Stimulated activated CD8-positive, alpha-beta memory T cell treated with anti-CD3 and anti-CD28 coated beads, Interleukin-4, amount 100 ng/mL, for 1 hour (primary cell): ENCODE measurements at places on chromosomes 7 and 10.

- DNase-seq = no peak
These were observed 107.4 kb downstream of the CLEC2L start for GRCh38 chr7:139630643-139631519.

DNA sequence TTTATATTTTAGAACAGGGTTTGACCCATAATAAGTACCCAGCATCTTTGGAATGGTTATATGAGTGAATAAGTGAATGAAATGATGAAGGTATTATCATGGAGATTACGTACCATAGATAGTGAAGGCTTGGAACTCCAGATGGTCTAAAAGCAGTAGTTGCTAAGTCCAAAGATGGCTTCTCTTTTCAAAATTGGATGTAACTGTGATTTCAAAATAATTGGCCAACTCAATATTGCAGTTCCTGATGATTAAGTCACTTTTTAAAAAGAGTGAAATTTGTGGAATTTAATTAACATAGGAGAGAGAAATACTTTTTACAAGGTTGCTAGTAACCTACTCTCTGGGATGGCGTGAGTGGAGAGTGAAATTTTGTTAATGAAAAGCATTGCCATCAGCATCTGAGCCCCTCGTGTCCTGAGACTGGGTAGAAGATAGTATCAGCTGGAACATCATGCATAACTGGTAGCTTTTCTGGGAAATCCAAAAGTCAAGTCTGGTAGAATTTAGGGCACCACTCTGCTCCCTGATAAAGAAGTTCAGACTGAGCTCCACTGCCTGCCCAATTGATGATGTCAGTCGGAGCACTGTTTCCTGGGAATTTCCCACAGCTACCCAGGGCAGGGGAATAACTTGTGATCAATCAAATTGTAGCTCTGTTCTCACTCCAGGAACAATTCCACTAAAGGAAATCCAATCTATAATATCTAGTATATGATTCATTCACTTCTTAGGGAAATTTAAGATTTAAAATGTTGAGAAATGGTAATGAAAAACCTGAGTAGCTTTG is 3.2 kb downstream of the GPR141 start:
- no peak for DNase-seq

GRCh38 chr10:130185591-130185990 is 49.4 kb downstream of the GLRX3 start:
- DNase-seq = no peak

DNA sequence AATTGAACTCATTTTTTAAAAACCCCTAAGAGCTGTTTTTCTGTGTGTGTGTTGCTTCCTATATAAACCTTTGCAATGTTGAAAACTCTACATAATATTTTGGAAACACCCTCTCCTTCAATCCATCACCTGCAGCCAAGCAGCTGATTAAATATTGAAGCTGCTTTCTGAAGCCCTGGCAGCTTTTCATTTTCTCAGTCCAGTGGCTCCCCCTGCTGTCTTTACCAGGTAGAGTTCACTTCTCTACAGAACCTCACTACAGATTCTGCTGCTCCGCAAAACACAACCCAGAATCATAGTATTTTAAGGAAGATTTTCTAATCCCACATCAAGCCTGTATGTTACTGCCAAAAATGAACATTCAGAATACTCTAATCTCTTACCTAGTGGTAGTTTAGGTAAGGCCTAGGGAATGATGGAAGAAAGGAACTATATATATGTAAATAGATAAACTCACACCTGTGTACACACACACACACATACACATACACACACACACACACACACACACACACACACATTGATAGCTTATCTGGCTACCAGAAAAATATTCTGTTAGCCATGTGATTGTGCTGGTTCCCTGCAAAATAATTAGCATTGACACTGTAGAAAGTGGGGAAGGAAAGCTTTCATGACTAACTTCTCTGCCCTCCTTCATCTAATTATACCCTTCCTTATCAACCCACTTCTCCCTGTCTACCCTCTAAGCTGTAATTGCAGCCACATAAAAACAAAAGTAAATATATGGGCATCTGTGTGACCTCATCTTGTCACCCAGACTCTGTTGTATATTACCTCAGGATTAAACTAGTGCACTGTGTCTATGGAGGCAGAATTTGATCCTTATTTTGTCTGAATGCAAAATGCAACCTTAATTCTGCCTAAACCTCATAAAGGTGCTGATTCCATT is 229.5 kb upstream of the FZD1 start:
- DNase-seq = no peak

GRCh38 chr10:21171936-21172541 is 274.9 kb upstream of the NEBL start:
- DNase-seq = no peak

GRCh38 chr10:132946806-132947546 is 4.6 kb upstream of the CFAP46 start:
- DNase-seq = no peak

GRCh38 chr7:12888717-12889116 is 201.3 kb downstream of the ARL4A start:
- no peak for DNase-seq

GRCh38 chr10:48496831-48497779 is 107.8 kb downstream of the ARHGAP22 start:
- no peak for DNase-seq

- DNase-seq = no peak
These were observed 8.2 kb downstream of the NKX2-3 start for GRCh38 chr10:99540657-99541531.

DNA sequence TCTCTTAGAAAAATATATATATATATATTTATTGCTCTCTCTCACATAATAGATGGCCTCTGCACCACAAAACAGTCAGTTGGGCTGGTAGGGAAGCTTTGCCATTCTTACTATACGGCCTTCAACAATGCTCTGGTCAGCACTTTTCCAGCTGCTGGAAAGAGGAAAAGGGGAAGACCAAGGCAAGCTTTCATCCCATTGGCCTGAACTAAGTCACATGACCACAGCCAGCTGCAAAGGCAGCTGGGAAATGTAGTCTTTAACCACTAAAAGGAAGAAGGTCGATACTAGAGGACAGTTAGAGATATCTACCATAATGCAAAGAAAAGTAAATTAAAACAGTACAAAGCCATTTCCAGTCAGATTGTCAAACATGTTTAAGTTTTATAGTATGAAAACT is 58.4 kb upstream of the MACROH2A2 start:
- DNase-seq = no peak

- no peak for DNase-seq
These were observed 458.9 kb upstream of the ANKRD30A start for GRCh38 chr10:36666451-36666850.

DNA sequence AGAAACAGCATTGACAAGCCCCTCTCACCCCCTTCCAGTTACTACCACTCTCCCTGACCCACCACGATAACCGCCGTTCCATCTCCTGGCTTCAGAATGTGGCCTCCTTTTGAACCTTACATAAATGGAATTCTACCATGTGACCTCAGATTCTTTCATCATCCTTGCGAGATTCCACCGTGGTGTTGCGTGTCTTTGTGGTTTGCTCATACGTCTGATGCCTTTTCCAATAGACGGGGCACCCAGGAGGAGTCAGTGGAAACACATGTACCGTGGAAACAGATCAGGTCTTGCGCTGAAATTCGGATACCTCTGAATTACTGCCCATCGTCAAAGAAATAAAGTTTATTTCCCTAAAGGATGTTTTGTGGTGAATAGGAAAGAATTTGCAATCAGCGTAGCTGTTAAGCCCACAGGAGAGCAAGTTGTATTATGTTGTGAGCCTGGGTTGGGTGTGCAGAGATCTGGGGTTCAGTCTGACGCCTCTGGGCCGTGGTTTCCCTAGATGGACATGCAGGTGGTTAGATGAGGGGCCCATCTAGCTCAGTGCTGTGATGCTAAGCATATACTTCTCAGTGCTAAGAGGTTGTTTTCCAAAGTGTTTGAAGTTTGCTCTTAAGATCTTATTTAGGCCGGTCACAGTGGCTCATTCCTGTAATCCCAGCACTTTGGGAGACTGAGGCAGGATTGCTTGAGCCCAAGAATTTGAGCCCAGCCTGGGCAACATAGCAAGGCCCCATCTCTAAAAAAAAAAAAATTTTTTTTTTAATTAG is 29.1 kb downstream of the GTF2IRD1 start:
- no peak for DNase-seq

DNA sequence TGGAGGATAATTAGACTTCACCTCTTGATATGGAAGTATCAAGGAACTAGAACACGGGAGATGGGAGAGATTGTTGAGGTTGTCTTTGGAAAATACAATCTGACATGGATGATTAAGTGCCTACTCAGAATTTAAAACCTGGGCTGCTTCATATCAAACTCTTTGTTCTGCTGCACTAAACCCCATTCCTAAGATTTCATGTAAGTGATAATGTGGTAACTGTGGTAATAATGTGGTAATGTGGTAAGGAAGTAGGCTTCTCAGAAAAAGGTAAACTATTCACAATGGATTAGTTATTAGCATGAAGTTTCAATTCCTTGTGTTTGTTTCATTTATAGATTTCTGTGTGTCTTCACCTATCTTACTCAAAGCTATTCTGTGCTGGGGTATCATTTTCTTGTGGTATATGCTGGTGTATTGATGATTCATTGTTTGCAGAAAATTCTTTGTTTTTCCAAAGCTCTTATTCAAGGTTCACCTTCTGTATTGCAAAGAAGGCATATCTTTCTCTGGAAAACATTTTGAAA is 129.9 kb upstream of the TAC1 start:
- no peak for DNase-seq

DNA sequence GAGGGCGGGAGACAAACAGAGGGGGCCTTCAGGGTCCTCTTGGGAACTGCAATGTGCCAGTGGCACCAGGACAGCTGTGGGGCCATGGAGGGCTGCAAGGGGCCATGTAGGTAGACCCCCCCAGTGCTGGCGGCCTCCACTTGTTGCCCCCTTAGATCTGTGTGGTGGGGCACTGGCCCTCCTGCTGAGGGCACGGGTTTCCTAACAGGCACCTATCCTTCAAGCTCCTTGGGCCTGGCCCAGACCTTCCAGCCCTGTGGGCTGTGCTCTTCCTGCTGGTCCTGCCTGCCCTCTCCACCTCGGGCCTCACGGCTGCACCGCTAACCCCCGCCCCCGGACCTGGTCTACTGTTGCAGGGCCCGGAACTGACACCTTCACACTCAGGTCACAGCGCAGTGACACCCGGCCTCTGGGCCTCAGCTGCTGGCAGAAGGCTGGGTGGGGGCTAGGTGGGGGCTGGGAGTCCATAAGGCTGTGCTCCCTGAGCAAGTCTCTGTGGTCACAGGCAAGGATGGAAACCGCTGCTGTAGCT is 12.6 kb downstream of the RASGEF1A start:
- no peak for DNase-seq

- no peak for DNase-seq
These were observed 237.6 kb downstream of the KCNMA1 start for GRCh38 chr10:77400033-77400432.

GRCh38 chr10:71454347-71454746 is 57.6 kb downstream of the CDH23 start:
- DNase-seq = no peak

DNA sequence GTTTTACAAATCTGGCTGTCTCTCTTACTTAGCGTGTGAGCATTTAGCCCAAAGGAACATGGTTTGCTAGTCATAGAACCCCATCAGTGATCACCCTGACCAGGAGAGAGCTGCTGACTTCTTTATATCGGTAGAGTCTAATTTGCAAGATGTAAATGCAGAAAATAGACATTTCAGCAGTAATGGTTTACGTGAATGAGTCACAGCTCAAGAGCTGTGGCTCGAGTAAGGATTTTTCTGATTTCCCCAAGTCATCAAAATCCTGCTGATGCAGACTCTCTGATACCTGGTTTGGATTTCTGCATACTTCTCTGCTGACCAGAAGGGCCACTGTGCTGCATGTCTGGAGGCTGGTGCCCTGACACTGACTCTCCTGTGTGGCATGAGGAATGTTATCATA is 25.7 kb downstream of the NUB1 start:
- DNase-seq = no peak

GRCh38 chr10:11058965-11059364 is 41.3 kb downstream of the CELF2 start:
- DNase-seq = no peak

GRCh38 chr10:31304291-31304970 is 14.6 kb upstream of the ZEB1 start:
- DNase-seq = no peak

GRCh38 chr7:108294595-108294994 is 161.6 kb downstream of the NRCAM start:
- DNase-seq = no peak

- DNase-seq = peak; percentile 46
These were observed 75.2 kb downstream of the PAXIP1 start for GRCh38 chr7:154927624-154928125.

DNA sequence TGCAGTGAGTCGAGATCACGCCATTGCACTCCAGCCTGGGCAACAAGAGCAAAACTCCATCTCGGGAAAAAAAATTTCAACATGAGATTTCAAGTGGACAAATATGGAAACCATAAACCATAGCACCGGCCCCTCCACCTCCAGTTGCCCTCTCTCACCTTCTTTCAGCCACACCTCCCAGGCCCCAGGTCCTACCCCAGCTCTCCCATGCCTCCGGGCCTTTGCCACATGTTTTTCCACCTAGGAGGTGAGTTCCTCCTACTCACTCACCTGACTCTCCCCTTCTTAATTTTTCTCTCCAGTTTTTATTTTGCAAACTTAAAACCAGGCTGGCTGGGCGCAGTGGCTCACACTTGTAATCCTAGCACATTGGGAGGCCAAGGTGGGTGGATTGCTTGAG is 13.7 kb upstream of the CLDN4 start:
- DNase-seq = no peak

DNA sequence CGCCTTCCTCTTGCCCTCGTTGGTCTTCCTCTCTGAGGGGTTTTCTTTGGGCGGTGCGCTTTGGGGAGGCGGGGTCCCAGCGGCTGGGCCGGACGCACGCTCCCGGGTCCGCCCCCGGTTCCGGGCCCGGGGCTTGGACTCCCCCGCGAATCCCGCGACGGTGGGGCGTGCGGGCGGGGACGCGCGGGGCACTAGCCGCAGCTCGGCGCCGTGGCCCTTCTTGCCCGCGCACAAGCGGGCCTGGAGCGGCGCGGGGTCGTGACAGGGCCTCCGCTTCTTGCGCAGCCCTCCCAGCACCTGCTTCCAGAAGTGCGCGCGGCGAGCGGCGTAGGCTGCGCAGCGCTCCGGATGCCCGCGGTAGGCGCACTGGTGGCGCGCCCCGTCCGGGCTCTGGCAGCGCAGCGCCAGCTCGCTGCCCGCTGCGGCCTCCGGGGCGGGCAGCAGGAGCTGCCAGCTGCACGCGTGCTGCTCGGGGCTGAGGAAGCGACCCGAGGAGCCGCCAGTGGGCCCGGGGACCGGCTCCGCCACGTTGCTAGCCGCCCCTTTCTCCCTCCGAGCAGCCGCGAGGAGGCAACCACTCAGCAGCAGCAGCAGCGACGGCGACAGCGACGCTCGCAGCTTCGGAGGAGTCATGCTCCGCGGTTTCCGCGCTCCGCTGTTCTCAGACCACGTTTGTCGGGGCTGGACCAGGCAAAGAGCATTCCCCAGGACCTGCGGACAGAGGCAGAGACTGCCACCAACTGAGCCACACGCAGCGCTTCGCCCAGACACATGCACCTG is 759 bp downstream of the FGFBP3 start:
- peak; percentile 25 for DNase-seq
